ENCODE measurements at places on chromosomes 12 and 14.

DNA sequence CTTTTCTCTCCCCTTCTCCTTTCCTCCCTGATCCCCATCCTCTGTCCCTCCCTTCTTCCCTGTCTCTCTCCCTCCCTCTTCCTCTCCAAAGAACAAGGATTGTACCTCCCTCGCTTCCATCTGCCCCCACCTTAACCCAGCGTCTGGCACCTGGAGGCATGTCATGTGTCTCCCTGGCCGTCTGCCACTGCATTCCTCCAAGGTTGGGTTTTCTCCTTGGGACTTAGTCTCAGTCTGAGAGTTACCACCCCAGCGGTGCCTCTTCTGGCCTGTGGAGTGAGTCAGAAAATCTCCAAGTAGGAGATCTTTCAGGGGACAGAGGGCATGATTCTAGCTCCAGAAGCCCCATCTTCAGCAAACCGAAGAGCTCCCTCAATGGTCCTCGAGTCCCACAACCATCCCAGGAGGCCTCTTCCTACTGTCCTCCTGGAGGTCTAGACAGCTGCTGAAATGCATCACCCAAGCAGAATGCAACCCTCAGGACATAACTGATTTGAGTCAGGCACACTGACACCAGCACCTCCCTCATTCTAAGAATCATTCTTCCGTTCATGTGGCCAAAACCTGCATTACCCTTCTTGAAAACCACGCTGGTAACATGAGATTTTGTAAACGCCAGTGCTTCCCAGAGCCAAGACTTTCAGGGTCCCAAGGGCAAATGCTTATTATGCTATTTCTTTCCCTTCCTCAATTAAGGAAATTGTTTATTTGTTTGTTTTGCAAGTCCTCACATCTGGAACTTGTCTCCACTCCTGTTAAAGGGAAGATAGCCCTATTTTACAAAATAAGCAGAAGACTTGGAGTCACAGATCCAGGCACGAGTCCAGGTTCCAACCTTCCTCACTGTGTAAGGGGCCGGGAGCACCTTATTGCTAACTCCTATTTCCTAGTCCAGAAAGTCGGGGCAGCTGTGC is 463.2 kb downstream of the BCL11B start:
- DNase-seq: no peak

DNA sequence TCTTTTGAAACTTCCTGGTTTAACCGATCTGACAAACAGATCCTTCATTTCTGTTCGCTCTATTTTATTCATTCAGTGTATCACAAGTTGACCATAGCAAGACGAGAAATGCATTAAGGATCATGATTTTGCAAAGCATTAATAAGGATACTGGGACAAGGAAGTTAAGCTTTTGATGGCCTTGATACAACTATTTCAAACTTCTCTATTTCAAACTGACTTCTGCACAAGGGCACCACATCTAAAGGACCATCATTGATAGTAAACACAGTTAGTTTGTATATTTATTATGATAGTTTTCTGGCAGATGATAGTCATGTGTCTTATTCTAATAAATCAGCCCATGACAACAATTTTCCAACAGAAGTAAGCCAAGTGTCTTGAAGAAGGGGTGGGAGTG is 25.8 kb upstream of the PLXNC1 start:
- no peak for DNase-seq

GRCh38 chr14:92635896-92636295 is 112.5 kb downstream of the LGMN start:
- no peak for DNase-seq

DNA sequence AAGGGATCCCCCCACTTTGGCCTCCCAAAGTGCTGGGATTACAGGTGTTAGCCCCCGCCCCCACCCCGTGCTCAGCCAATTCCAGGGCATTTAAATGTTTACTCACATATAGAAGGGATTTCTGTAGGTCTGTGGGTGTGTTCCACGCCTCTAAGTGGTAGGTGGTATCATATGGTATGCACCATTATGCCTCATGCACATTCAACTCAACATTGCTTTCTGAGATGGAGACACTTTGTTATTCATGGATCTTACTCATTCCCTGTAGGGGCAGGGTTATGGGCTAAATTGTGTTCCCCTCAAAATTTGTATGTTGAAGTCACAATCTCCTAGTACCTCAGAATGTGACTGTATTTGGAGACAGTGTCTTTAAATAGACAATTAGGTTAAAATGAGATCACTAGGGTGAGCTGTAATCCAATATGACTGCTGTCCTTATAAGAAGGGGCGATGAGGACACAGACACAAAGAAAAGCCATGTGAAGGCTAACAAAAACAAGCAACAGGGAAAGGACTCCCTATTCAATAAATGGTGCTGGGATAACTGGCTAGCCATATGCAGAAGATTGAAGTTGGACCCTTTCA is 200.6 kb downstream of the EFCAB11 start:
- DNase-seq: no peak

- no peak for DNase-seq
These were observed 319.4 kb upstream of the ATP2B1 start for GRCh38 chr12:90027889-90028634.

DNA sequence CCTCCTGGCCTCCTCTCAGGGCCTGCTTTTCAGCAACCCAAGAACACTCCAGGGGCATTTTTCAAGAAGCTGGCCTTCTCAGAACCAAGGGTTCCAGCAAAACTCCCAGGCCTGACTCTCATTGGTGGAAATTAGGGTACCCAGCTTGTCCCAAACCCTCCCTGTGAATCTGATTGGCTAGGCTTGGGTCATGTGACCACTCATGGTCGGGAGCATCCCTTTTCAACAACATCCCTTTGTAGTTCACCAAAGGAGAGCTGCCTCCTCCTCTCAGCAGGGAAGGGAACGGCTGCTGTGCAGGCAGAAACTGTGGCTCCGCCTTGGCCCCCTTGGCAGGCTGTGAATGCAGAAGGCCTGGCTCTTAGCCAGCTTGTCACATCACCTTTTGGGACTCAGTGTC is 94.5 kb downstream of the AACS start:
- no peak for DNase-seq

DNA sequence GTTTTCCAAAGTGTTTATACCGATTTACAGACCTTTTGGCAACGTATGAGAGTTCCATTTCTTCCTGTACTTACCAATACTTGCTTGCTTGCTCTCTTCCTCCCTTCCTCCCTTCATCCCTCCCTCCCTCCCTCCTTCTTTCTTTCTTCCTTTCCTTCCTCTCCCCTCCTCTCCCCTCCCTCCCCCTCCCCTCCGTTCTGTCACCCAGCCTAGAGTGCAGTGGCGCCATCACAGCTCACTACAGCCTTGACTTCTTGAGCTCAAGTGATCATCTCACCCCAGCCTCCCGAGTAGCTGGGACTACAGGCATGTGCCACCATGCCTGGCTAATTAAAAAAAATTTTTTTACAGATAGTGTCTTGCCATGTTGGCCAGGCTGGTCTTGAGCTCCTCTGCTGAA is 40.4 kb downstream of the DIP2B start:
- no peak for DNase-seq

DNA sequence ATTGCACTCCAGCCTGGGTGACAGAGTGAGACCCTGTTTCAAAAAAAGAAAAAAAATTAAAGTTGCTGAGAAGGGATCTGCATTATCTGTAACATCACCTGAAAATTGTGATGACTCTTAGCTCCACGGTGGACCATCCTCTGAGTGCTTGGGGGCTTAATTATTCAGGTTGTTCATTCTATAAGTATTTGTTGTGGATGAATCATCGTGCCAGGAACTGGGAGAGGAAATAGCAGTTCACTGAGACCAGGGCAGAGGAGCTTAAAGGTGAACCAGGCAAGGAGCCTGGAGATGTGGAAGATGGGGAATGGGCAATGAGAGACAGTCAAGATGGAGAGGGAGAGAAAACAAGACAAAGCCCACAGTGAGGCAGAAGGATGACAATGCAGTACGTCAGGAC is 25.5 kb upstream of the GSC start:
- DNase-seq: no peak

- no peak for DNase-seq
These were observed 57.2 kb upstream of the USP44 start for GRCh38 chr12:95608252-95609033.

- no peak for DNase-seq
These were observed 73.7 kb upstream of the KCNH3 start for GRCh38 chr12:49465132-49465531.

DNA sequence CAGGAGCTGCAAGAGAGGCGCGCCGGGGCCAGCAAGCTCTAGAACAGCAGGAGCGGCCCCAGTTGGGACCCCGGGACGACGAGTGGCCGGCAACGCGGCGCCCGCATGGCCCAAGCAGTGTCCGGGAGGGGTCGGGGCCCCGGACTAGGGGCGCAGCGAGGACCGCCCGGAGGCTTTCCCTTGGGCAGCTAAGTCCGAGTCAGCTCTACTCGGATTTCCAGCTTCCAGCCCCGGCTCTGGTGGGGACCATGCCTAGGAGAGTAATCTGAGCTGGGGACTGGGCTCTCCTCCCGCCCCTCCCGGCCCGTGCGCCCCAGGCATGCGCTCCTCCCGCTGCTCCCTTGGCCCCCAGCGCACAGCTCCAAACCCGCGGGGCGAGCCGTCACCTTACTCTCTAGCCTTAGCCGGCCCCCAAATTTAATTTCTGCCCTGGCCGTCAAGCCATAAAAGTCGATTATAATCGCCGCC is 41.6 kb upstream of the CAPRIN2 start:
- DNase-seq: no peak

GRCh38 chr12:26728205-26729050 is 104.6 kb downstream of the ITPR2 start:
- DNase-seq: peak; percentile 38

DNA sequence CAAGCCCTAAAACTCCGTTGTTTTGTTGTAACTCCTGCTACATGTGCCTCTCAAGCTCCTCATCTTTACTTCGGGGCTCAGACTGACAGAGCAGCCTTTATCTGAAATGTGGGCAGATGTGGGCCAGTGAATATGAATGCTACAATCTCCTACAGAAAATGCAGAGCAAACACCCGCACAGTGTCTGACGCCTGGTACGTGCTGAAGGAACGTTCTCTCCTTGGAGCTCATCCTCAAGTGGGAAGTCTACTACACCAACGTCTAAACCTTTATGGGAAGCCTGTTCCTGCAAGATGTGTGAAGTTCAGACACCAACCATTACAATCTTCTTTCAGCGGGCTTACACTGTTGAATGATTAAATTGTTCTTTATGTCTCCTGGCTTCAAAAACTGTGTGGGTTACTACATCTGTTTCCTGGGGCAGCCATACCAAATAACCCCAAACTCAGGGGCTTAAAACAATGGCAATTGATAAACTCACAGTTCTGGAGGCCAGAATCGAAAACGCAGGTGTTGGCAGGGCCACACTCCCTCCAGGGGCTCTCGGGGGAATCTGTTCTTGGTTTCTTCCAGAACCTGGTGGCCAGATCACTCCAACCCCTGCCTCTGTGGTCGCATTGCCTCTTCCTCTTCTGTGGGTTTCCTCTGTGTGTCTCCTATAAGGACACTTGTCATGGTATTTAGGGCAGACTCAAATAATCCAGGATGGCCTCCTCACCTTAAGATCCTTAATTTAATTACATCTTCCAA is 179.7 kb upstream of the PLXNC1 start:
- no peak for DNase-seq

GRCh38 chr12:15899282-15899870 is 11.8 kb upstream of the DERA start:
- DNase-seq: peak; percentile 44

- DNase-seq: no peak
These were observed 59.1 kb downstream of the EXOC5 start for GRCh38 chr14:57209561-57209960.

DNA sequence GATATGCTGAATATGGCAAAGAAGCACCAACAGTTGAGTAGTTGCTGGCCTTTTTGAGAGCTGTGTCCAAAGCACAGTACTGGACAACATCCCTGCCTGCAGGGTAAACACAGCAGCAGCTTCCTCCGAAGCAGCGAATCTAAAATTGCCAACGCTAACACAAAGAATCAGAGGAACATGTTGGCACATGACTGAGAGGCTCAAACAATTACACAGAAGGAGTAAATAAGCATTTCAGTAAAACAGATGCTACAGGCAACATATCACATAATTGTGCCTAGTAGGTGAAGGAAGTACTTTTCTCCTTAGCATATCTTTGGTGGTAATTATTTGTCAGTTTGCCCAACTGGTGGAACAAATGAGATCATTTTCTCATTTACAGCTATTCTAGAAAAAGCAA is 52.1 kb downstream of the KICS2 start:
- DNase-seq: no peak

GRCh38 chr12:130437555-130438242 is 100.0 kb downstream of the PIWIL1 start:
- DNase-seq: no peak

DNA sequence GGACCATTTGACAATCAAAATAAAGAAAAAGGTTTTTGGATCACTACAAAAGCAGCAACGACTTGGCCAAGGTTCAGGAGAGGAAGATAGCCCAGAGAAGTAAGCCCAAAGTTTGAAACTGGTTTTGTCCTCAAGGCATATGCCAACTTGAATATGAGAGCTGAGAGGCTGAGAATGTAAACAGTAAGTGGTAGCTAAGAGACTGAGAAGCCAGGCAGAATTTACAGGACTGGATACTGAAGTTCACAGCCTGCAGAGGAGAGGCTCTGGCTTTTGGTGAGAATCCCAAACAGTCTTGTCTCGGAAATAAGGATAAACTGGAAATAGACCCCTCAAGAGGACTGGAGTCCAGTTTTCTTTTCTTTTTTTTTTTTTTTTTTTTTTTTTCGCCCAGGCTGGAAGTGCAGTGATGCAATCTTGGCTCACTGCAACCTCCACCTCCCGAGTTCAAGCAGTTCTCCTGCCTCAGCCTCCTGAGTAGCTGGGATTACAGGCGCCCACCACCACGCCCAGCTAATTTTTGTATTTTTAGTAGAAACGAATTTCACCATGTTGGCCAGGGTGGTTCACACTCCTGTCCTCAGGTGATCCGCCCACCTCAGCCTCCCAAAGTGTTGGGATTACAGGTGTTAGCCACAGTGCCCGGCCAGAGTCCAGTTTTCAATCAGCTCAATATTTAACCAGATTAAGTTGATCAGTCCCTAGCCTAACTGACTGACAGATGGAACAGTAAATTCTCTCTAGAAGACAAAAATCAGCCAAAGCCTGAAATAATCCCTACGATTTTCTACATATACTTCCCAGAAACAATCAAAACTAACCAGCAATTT is 82.6 kb upstream of the COCH start:
- DNase-seq: no peak

GRCh38 chr12:57456145-57456700 is 1.1 kb downstream of the INHBE start:
- no peak for DNase-seq

- DNase-seq: no peak
These were observed 1.1 kb downstream of the TPI1 start for GRCh38 chr12:6868211-6869048.

- peak; percentile 39 for DNase-seq
These were observed 2.1 kb downstream of the SLC25A47 start for GRCh38 chr14:100325231-100325632.

GRCh38 chr14:35085441-35085840 is 36.3 kb downstream of the PPP2R3C start:
- no peak for DNase-seq

DNA sequence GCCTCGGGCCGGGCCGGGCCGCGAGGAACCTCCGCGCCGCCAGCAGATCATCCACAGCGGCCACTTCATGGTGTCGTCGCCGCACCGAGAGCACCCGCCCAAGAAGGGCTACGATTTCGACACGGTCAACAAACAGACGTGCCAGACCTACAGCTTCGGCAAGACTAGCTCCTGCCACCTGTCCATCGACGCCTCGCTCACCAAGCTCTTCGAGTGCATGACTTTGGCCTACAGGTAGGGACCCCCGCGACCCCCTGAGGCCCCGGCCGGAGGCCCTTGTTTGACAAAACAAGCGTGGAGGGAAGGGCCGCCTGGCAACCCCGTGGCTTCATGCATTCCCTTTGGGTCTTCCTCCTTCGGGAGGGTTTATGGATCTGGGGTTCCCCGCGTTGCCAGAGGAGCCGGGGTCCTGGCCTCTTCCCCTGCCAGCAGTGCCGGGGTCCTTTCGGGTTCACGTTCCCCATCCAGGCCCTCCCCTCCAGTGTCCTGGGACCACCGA is 526 bp downstream of the MLXIP start:
- no peak for DNase-seq

Data from inflammatory macrophage treated with lipopolysaccharide for 1 hour (primary cell).